Transverse colon (tissue), 4 donors: ENCODE measurements at places on chromosomes 13 and 19. TPM values are rescaled to one million over a fixed set of nuclear protein-coding genes. Genes with fewer than 3 reads are reported as not detected.

GRCh38 chr19:43525836-43526771 lies 897 bp downstream of the ETHE1 start:
- H3K4me1 ChIP-seq: peaks cover 39% of the 10 kb centered on the region
- H3K27me3 ChIP-seq: no peaks in the 10 kb centered on the region
- peak overlapping the region; percentile 95 for H3K27ac ChIP-seq
- H3K4me3 ChIP-seq: peak overlapping the region; percentile 88
- DNase-seq: peak; percentile 86

GRCh38 chr19:1283207-1283916 lies 2.3 kb upstream of the EFNA2 start:
- H3K27ac ChIP-seq: peak overlapping the region; percentile 91
- DNase-seq: no peak
- H3K4me1 ChIP-seq: peaks cover 54% of the 10 kb centered on the region
- peak overlapping the region; percentile 6 for H3K4me3 ChIP-seq
- H3K27me3 ChIP-seq: peaks cover 48% of the 10 kb centered on the region
- no peaks in the 10 kb centered on the region for H3K36me3 ChIP-seq

DNA sequence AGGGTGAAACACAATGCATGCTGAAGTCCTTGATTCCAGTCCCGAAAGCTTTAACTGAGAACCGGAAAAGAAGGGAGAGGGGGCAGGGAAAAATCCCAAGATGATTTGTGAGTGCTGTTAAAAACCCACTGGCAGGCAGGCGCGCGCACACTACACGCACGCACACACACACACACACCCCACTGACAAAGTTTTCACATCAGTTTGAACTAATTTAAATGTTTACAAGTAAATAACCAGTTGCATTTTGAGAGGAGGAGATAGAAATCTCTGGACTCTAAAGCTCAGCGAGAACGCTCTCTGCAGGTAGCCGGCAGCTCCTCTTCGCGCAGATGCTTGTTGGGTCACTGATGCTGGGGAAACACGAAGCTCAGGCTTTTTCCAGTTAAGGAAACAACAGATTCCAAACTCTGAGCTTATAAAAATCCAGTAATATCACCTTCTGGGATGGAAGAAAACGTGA lies 818 bp upstream of the SLITRK1 start:
- H3K4me3 ChIP-seq: no peak overlapping the region
- peaks cover 47% of the 10 kb centered on the region for H3K27me3 ChIP-seq
- no peaks in the 10 kb centered on the region for H3K4me1 ChIP-seq
- no peaks in the 10 kb centered on the region for H3K36me3 ChIP-seq
- no peak overlapping the region for H3K27ac ChIP-seq
- no peak for DNase-seq

- no peaks in the 10 kb centered on the region for H3K36me3 ChIP-seq
- H3K27ac ChIP-seq: no peak overlapping the region
- no peaks in the 10 kb centered on the region for H3K4me1 ChIP-seq
- DNase-seq: no peak
- H3K4me3 ChIP-seq: no peak overlapping the region
These were observed 307.3 kb upstream of the TSHZ3 start for GRCh38 chr19:31656507-31656906.

- H3K27ac ChIP-seq: peak overlapping the region; percentile 99
- peaks cover 9% of the 10 kb centered on the region for H3K36me3 ChIP-seq
- DNase-seq: peak; percentile 99
- H3K4me3 ChIP-seq: peak overlapping the region; percentile 56
These were observed 3.0 kb upstream of the ZFP36 start for GRCh38 chr19:39403331-39404312.

DNA sequence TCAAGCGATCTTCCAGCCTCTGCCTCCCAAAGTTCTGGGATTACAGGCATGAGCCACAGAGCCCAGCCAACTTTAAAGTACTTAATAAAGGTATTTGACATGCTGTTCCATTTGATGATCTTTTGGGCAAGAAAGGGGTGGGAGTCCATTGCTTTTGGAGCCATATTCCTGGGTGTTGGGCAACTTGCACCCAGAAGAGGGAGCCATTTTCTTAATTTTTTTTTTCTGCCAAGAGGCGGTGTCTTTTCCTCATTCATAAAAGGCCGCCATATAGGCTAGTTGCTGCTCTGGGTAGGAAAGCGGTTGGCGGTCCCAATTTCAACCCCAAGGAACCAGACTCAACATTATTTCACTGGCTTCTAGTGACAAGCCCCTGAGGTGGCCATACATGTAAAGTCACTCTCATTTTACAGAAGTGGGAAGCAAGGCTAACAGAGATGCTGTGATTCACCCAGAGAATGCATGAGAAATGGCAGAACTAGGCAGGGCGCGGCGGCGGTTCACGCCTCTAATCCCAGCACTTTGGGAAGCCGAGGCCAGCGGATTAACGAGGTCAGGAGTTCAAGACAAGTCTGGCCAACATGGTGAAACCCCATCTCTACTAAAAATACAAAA lies 139.6 kb downstream of the CACNA1A start:
- H3K36me3 ChIP-seq: no peaks in the 10 kb centered on the region
- no peak overlapping the region for H3K4me3 ChIP-seq
- no peak for DNase-seq
- H3K27me3 ChIP-seq: no peaks in the 10 kb centered on the region

DNA sequence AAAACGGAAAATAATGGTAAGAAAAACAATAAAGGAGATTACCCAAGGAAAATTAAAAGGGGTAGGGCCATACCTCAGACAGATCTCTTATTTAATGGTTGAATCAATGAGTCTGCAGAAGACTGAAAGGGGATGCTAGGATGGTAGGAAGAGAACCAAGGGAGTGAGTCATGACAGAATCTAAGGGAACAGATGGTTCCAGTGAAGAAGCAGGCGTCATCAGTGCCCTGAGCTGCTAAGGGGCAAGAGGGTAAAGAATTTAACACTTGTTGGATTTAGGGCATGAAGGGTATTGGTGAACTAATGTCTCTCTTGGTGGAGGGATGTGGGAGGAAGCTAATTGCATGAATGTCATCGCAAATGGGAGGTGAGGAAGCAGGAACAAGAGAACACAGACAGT lies 329.2 kb upstream of the TSHZ3 start:
- no peak overlapping the region for H3K4me3 ChIP-seq
- DNase-seq: no peak
- no peaks in the 10 kb centered on the region for H3K36me3 ChIP-seq
- H3K27me3 ChIP-seq: no peaks in the 10 kb centered on the region
- H3K27ac ChIP-seq: no peak overlapping the region

DNA sequence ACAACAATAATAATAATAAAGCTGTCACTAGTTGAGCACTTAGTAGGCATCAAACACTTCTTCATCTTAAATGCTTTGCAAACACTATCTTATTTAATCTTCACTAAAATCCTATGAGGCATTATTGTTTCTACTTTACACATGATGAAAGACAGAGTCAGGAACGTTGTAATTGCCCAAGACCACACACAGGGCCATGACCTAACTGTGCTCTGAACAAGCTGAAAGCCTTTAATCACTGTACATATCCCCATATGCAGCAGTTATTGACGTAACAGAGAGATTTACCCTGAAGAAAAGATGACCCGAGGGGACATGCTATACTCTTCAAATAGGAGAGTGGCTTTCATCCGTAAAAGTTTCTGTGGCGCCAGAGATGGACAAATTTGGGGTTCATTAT lies 53.0 kb downstream of the SACS start:
- H3K4me3 ChIP-seq: no peak overlapping the region
- no peaks in the 10 kb centered on the region for H3K4me1 ChIP-seq
- no peaks in the 10 kb centered on the region for H3K36me3 ChIP-seq
- H3K27me3 ChIP-seq: no peaks in the 10 kb centered on the region
- no peak overlapping the region for H3K27ac ChIP-seq
- DNase-seq: no peak

DNA sequence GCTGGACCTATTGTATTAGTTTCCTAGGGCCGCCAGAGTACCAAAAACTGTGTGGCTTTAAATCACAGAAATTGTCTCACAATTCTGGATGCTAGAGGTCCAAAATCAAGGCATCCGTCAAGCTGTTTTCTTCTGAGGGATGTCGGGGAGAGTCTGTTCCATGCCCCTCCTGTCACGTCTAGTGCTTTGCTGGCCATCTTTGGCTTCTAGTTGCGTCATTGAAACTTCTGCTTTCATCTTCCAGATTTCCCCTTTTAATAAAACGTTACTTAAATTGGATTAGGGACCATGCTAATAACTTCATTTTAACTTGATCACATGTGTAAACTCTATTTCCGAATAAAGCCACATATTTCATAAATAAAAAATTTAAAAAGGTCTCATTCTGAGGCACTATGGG lies 47.5 kb downstream of the TRPM4 start:
- peaks cover 34% of the 10 kb centered on the region for H3K36me3 ChIP-seq
- peaks cover 28% of the 10 kb centered on the region for H3K4me1 ChIP-seq
- H3K27me3 ChIP-seq: no peaks in the 10 kb centered on the region
- DNase-seq: no peak
- H3K27ac ChIP-seq: no peak overlapping the region

DNA sequence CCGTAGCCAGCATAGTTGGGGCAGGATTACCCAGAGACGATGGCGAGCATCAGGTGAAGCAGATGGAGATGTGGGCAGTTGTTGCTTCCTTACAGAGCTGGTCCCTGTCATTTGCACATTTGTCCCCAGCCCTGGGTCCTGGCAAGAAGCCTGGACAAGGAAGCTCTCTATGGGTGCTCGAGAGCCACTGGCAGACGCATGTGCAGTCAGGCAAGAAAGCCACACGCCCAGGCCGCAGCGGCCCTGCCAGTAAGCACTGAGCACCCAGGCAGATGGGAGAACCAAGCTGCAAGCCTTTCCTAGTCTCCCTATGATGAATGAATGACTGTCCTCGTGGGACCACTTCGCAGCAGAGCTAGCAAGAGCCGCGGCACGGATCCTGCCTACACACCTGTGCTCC lies 182.8 kb downstream of the FOXO1 start:
- DNase-seq: no peak
- no peak overlapping the region for H3K4me3 ChIP-seq
- H3K36me3 ChIP-seq: no peaks in the 10 kb centered on the region
- no peak overlapping the region for H3K27ac ChIP-seq
- no peaks in the 10 kb centered on the region for H3K4me1 ChIP-seq

GRCh38 chr13:39329182-39329639 lies 273.8 kb downstream of the LHFPL6 start:
- DNase-seq: peak; percentile 17
- no peak overlapping the region for H3K27ac ChIP-seq
- no peaks in the 10 kb centered on the region for H3K4me1 ChIP-seq

GRCh38 chr13:83824560-83824959 lies 57.7 kb downstream of the SLITRK1 start:
- no peak for DNase-seq
- no peak overlapping the region for H3K4me3 ChIP-seq
- H3K36me3 ChIP-seq: no peaks in the 10 kb centered on the region
- no peak overlapping the region for H3K27ac ChIP-seq
- no peaks in the 10 kb centered on the region for H3K27me3 ChIP-seq
- no peaks in the 10 kb centered on the region for H3K4me1 ChIP-seq

GRCh38 chr19:46478356-46478986 lies 7.1 kb upstream of the PNMA8A start:
- no peaks in the 10 kb centered on the region for H3K4me1 ChIP-seq
- no peak overlapping the region for H3K4me3 ChIP-seq
- H3K36me3 ChIP-seq: no peaks in the 10 kb centered on the region
- H3K27me3 ChIP-seq: peaks cover 55% of the 10 kb centered on the region
- no peak for DNase-seq
- no peak overlapping the region for H3K27ac ChIP-seq

DNA sequence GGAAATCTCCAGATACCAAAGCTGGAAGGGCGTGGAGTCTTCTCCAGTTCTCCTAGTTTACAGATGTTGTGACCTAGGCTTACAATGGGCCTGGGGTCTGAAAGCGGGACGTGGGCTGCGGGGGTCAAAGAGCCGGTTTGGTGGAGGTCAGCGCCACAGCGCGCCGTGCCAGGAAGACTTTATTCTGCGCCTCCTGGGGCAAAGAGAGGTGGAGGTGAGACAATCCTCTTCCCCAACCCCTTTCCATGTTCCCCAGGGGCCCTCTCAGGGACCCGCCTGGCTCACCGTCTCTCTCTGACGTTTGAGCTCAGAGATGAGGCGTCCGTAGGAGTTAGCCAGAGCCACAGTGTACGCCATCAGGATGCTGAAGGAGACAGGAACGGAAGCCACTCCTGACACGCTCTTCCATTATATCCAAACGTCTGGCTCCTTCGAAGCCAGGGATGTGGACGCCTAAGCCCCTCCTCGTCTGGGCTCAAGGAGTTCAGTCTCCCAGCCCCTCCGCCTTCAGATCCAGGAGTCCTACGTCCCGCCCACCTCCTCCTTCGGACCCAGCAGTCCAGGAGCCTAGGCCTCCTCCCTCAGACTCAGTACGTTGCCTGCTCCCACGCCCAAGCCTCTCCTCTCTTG lies 776 bp upstream of the LENG1 start:
- peak overlapping the region; percentile 91 for H3K27ac ChIP-seq
- H3K4me3 ChIP-seq: peak overlapping the region; percentile 11
- no peak for DNase-seq
- peaks cover 34% of the 10 kb centered on the region for H3K4me1 ChIP-seq
- H3K27me3 ChIP-seq: no peaks in the 10 kb centered on the region

DNA sequence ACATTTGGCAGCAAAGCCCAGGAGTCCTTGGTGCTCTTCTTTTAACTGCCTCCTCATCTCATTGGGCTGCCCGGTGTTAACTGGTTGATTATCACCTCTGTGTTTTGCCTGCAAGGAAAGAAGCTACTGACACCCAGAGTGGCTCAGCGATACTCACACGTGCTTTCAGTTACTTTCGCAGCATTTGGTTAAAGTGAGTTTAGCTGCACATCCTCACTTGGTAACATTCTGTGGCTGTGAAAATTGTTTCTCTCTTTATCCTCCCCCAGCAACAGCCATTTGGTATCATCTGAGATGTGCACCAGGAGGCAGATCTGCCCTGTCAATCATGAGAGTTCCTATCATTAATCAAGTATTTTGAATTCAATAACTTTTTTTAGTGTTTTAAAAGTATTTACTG lies 44.6 kb upstream of the GPR183 start:
- no peaks in the 10 kb centered on the region for H3K36me3 ChIP-seq
- no peak for DNase-seq
- H3K4me3 ChIP-seq: no peak overlapping the region
- H3K27me3 ChIP-seq: no peaks in the 10 kb centered on the region

GRCh38 chr19:10568062-10568825 lies 535 bp downstream of the CDKN2D start:
- H3K4me1 ChIP-seq: peaks cover 34% of the 10 kb centered on the region
- no peaks in the 10 kb centered on the region for H3K36me3 ChIP-seq
- peak; percentile 63 for DNase-seq
- peak overlapping the region; percentile 52 for H3K4me3 ChIP-seq

- H3K36me3 ChIP-seq: no peaks in the 10 kb centered on the region
- no peaks in the 10 kb centered on the region for H3K4me1 ChIP-seq
These were observed 216.0 kb downstream of the DNAJC15 start for GRCh38 chr13:43239275-43239840.

- H3K36me3 ChIP-seq: no peaks in the 10 kb centered on the region
- no peak overlapping the region for H3K27ac ChIP-seq
- no peak for DNase-seq
- no peak overlapping the region for H3K4me3 ChIP-seq
- H3K27me3 ChIP-seq: no peaks in the 10 kb centered on the region
These were observed 299.0 kb downstream of the KLF12 start for GRCh38 chr13:73835138-73835721.

OR4F17 gene
- not detected for total RNA-seq

VSTM2B gene
- not detected for total RNA-seq

CELF5 gene
- not detected for total RNA-seq

ZNF460 gene
- total RNA-seq: 66.5 TPM

PLVAP gene
- total RNA-seq: 37.0 TPM

LRRC25 gene
- 4.1 TPM for total RNA-seq

TRAPPC6A gene
- total RNA-seq: 51.2 TPM

SGCG gene
- not detected for total RNA-seq

TSSK6 gene
- total RNA-seq: 2.6 TPM

NLRP13 gene
- not detected for total RNA-seq

HSH2D gene
- 17.6 TPM for total RNA-seq

CLDN10 gene
- not detected for total RNA-seq

TNNI3 gene
- not detected for total RNA-seq

WASF3 gene
- total RNA-seq: 0.75 TPM
